ENCODE measurements at places on chromosomes 13 and 19.

DNA sequence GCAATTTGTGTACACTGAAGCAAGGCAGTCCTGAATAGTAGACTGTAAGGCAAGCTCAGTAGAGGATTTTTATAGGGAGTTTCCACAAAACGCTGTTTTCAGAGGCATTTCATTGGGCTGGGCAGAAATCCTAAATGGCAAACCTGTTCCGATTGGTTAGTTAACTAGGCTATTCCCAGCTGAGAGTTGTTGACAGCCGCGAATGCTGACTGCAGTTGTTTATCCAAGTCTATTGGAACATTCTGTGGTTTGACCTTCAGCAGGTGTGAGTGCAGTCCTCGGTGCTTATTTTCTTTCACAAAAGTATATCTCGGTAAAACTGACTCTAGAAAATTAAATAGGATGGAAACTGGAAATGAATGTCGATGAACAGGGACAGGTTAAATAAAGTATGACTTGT is 45.4 kb downstream of the TPT1 start:
- DNase-seq, result no peak

DNA sequence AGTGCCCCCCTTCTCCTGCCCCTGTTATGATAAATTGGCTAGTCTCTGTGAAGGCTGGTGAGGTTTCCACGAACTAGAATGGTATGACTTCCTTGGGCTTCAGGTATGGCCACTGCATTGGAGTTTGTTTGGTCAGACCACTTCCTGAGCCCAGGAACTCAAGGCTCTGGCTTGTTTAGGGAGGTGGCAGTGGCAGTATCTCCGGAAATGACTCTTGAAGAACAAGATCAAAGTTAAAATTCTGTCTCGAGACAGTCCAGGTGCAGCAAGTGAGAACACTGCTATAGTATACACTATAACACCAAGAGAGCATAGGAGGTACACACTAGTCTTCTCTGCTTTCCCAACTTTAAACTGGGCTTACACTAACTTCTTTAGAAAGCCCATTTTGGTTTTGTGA is 309.1 kb downstream of the KLF12 start:
- DNase-seq, result no peak

GRCh38 chr19:19672816-19673215 is 4.2 kb downstream of the ZNF101 start:
- no peak for DNase-seq

GRCh38 chr13:23578411-23579071 is 8.3 kb downstream of the TNFRSF19 start:
- peak; percentile 66 for DNase-seq

All from uterus (tissue), 4 donors.